ENCODE measurements at places on chromosomes 13 and 19. TPM values are rescaled to one million over a fixed set of nuclear protein-coding genes. Genes with fewer than 3 reads are reported as not detected.

The AMH gene
- total RNA-seq, result 0.22 TPM

The MEF2B gene
- total RNA-seq, result 0.26 TPM

The KIR3DL1 gene
- not detected for total RNA-seq

The TEAD2 gene
- 21.3 TPM for total RNA-seq

The TRPM4 gene
- total RNA-seq, result 17.0 TPM

The ZNF71 gene
- total RNA-seq, result 7.7 TPM

The PABPC3 gene
- 0.39 TPM for total RNA-seq

The CPB2 gene
- not detected for total RNA-seq

The EBI3 gene
- not detected for total RNA-seq

The NOTCH3 gene
- 21.3 TPM for total RNA-seq

The LMTK3 gene
- 0.11 TPM for total RNA-seq

The ALDH16A1 gene
- 19.7 TPM for total RNA-seq

The SLC8A2 gene
- total RNA-seq, result not detected

The ZNF653 gene
- total RNA-seq, result 3.6 TPM

The LRRC8E gene
- 7.8 TPM for total RNA-seq

The TMEM59L gene
- 0.65 TPM for total RNA-seq

The MATK gene
- total RNA-seq, result 0.65 TPM

The BCL3 gene
- total RNA-seq, result 14.2 TPM

The FPR1 gene
- not detected for total RNA-seq

The FCER2 gene
- total RNA-seq, result not detected

The TEX101 gene
- not detected for total RNA-seq

The LILRA5 gene
- total RNA-seq, result not detected

The ACP5 gene
- total RNA-seq, result 0.39 TPM

The FPR2 gene
- not detected for total RNA-seq

The CRLF1 gene
- 49.8 TPM for total RNA-seq

The CGB5 gene
- total RNA-seq, result not detected

The HNRNPL gene
- total RNA-seq, result 255 TPM

The TRPC4 gene
- total RNA-seq, result not detected

The ZNF112 gene
- 11.1 TPM for total RNA-seq
